Naive B cell (primary cell): ENCODE measurements at places on chromosomes 11 and 22. TPM values are rescaled to one million over a fixed set of nuclear protein-coding genes. Genes with fewer than 3 reads are reported as not detected.

DNA sequence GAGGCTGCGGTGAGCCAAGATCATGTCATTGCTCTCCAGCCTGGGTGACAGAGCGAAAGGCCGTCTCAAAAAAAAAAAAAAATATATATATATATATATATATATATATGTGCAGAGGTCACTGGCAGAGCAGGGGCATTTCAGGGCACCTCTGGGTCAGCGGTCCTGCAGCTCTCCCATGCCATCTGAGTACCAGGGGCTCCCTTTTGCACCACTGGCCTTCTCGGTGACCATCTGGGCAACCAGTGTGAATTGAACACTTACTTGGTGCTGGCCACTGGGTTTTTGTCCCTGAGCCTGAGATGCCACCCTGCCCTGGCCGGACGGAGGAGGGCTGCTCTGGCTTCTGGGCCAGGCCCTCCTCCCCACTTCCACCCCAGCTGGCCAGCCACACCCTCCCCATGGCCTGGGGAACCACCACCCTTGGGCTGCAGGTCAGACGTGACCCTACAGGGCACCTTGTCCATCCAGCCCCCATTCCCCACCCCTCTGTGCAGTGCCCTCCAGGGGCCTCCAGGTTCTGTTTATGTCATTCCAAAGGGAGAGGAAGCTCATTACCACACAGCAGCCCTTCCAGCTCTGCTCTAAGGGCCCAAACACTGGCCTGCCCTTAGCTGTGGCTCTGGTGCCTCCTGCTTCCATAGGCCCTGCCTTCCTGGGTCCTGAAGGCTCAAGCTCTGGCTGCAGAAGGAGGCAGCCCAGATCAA lies 10.3 kb downstream of the MAPK8IP1 start:
- peaks cover 18% of the 10 kb centered on the region for H3K4me1 ChIP-seq
- H3K27me3 ChIP-seq = peaks cover 57% of the 10 kb centered on the region
- no peak overlapping the region for H3K27ac ChIP-seq

The KDM4E gene
- not detected for polyA plus RNA-seq

DNA sequence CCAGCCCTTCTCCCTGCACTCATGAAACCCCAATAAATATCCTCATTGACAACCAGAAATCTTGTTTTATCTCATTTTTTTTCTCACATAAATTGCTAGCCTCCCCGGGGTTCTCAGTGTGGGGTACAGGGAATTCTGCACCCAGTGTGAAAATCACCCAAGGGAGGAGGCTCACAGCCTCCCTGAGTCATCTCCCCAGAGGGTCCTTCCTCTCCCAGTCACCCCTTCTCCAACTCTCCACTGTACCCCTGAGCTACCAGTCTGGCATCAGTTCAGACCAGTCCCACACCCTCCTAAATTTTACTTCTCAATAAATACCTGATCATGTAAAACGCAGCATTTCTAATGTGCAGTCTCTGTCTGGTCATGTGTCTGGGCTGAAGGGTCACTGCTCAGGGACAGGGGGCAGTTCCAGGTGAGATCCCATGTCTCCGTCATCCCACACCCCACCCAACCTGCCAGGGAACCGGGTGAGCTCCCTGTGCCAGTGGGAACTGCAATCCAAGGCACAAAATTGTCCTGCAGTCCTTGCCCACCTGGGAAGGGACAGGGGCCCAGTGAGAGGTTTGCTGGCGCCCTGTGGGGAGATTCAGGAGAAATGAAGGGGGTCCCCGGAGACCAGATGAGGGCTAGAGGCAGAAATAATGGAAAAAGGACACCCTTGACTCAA lies 8.3 kb downstream of the IGLL5 start:
- DNase-seq = no peak
- peaks cover 43% of the 10 kb centered on the region for H3K36me3 ChIP-seq
- peak overlapping the region; percentile 92 for H3K27ac ChIP-seq
- H3K4me3 ChIP-seq = peak overlapping the region; percentile 81
- peaks cover 76% of the 10 kb centered on the region for H3K4me1 ChIP-seq

DNA sequence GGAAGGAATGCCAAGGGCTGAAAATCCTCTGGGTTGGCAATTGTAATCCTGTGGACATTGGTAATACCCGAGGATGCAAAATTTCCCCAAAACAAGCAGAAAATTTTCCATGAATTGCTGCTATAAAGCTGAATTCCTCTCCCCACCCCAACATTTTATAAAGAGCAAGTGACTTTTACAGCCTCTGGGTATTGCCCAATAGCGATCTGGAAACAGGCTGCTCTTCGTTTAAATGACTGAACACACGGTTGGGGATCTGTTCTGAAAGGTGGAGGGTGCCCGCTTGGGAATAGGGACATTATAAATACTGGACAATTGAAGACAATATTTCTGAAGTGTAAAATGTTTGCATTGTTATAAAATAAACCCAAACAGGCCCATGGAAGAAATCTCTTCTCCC lies 20.6 kb downstream of the EHF start:
- no peak overlapping the region for H3K27ac ChIP-seq
- peaks cover 6% of the 10 kb centered on the region for H3K27me3 ChIP-seq
- no peaks in the 10 kb centered on the region for H3K36me3 ChIP-seq
- DNase-seq = no peak
- no peak overlapping the region for H3K4me3 ChIP-seq

The CCDC89 gene
- not detected for polyA plus RNA-seq

DNA sequence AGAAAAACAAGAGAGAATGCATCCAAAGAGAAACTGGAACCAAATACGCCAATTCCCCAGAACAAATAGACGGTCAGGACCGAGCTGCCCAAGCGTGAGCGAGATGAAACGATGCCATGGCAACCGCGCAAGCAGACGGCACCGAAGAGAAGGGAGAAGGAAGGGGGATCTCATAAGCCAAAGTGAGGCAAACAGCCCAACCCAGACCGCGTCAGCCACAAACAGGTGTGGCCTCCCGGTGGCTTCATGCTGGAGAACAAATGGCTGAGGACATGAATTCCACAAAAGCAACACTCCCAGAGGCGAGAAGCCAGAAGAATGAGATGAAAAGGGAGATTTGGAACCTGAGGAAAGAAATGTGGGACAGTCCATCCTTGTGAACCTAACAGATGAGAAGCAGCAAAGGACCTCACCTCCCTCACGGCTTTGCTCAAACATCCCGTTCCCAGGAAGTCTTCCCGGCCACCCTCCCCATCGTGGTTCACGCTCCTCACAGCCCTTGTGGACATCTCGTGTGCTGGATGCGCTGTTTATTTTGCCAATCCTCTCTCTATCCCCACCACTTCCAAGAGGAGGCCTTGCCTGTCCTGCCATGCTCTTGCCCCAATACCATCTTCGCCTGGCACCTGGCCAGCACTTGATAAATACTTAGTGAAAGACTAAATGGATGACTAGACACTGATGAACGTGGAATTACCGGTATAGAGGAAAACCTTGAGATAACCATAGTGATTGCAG lies 89.1 kb upstream of the RTL6 start:
- H3K4me3 ChIP-seq = no peak overlapping the region
- H3K27ac ChIP-seq = no peak overlapping the region
- no peak for DNase-seq
- no peaks in the 10 kb centered on the region for H3K4me1 ChIP-seq

DNA sequence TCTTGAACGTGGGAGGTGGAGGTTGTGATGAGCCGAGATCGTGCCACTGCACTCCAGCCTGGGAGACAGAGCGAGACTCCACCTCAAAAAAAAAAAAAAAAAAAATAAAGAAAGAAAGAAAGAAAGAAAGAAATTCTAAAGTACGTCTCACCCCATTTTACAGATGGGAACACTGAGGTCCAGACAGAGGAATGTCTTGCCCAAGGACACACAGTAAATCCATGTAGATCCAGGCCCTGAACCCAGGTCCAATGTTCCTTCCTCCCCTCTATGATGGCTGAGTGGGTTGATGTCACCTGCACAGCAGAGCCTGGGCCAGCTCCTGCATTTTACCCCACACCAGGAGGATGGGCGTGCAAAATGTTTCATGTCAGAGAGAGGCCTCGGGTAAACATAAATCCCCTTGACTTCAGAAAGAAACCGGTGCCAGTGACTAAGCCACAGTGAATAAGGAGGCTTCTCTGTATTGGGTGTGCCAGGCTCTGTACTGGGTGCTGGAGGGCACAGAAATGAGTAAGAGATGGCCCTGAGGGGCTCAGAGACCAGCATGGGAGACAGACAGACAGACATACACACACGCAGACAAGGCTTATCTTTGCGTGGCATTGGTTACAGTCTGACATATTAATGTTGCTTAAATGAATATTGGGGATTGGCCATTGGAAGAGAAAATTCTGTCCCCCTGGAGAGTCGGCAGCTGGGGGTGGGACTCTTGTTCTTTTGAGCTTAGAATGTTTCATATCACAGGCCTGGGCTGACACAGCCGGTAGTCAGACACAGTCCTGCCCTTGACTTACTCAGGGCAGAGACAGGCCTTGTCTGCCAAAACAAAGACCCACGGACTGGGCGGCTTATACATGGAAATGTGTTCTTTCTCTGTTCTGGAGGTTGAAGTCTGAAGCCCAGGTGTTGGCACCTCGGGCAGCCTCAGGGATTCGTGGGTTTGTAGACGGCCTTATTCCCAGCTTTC lies 105.4 kb downstream of the MIAT start:
- no peaks in the 10 kb centered on the region for H3K27me3 ChIP-seq
- H3K36me3 ChIP-seq = peaks cover 31% of the 10 kb centered on the region
- no peak overlapping the region for H3K4me3 ChIP-seq
- no peak for DNase-seq
- no peaks in the 10 kb centered on the region for H3K4me1 ChIP-seq

The ZNF214 gene
- polyA plus RNA-seq = not detected

DNA sequence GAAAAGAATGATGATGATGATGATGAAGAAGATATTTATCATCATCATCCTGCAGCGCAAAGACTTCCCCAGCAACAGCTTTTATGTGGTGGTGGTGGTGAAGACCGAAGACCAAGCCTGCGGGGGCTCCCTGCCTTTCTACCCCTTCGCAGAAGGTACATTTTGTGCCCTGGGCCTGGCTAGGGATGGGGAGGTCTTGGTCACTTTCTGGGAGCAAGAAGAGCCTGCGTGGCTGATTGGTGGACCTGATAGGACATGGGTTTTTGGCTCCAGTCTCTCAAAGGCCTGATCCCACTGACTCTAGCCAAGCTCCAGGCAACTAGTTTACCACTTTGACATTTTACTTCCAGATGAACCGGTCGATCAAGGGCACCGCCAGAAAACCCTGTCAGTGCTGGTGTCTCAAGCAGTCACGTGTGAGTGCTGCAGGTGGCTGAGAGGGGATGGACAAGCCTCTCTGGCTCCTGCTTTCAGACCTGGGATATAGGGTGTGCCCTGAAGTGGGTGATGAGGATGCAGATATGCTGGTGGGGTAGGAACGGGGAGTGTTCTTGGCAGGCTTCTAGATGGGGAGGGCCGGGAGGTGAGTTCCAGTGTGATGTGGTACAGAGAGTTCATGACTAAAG lies 5.3 kb downstream of the SIDT2 start:
- H3K27ac ChIP-seq = peak overlapping the region; percentile 93
- peaks cover 5% of the 10 kb centered on the region for H3K36me3 ChIP-seq
- H3K27me3 ChIP-seq = no peaks in the 10 kb centered on the region
- no peak for DNase-seq
